ENCODE measurements at places on chromosomes 5 and 9.
A peak's percentile ranks its signal among the peaks of the same experiment; 100 is the strongest.

DNA sequence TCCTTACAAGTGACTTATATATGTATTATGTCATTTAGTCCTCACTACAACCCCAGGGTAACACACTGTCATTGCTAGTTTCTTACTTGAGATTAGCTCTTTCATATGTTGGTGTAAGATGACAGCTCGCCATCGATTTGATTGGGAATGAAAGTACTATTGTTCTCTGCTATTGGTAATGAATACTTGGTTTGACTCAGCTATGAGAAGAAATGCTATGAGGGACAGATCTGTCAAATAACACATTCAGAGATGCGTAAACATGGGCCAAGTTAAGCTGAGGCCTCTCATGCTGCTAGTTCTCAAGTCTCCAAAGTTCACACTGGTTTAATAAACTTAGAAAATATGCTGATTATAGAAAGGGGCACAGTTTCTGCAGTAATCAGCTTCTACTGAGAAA lies 142.7 kb downstream of the SGCD start:
- no peaks in the 10 kb centered on the region for H3K36me3 ChIP-seq
- H3K27me3 ChIP-seq: no peaks in the 10 kb centered on the region
- peaks cover 11% of the 10 kb centered on the region for H3K4me1 ChIP-seq

- H3K36me3 ChIP-seq: no peaks in the 10 kb centered on the region
- H3K4me3 ChIP-seq: peak overlapping the region; percentile 97
- H3K27me3 ChIP-seq: no peaks in the 10 kb centered on the region
- peak overlapping the region; percentile 94 for H3K27ac ChIP-seq
Observed at GRCh38 chr9:132943651-132944293, 644 bp downstream of the TSC1 start.

- H3K36me3 ChIP-seq: no peaks in the 10 kb centered on the region
- DNase-seq: no peak
- no peak overlapping the region for H3K27ac ChIP-seq
- no peaks in the 10 kb centered on the region for H3K4me1 ChIP-seq
- no peak overlapping the region for H3K4me3 ChIP-seq
- H3K27me3 ChIP-seq: no peaks in the 10 kb centered on the region
Observed at GRCh38 chr9:111258875-111259271, 71.2 kb downstream of the OR2K2 start.

- H3K4me1 ChIP-seq: peaks cover 74% of the 10 kb centered on the region
- no peaks in the 10 kb centered on the region for H3K27me3 ChIP-seq
- H3K27ac ChIP-seq: no peak overlapping the region
- DNase-seq: no peak
Observed at GRCh38 chr5:14217587-14217986, 74.4 kb downstream of the TRIO start.

DNA sequence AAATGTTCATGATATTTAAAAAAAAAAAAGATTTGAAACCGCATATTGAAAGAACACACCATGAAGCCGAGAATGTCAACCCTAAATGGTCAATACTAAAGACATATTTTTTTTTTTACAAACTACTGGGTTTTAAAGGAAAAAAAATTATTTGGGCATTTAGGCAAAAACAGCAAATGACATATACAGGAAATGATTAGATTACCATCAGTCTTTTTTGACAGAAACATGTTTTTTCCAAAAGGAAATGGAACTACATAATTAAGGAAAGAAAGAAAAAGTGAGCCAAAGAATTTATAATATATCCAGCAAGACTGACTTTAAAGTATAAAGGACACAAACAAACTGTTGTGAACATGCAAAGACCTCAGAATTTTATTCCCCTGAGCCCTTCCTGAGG lies 56.7 kb downstream of the RALGPS1 start:
- no peaks in the 10 kb centered on the region for H3K36me3 ChIP-seq
- DNase-seq: no peak
- H3K4me1 ChIP-seq: no peaks in the 10 kb centered on the region
- H3K27ac ChIP-seq: no peak overlapping the region
- H3K4me3 ChIP-seq: no peak overlapping the region
- H3K27me3 ChIP-seq: no peaks in the 10 kb centered on the region

- no peak overlapping the region for H3K27ac ChIP-seq
- H3K27me3 ChIP-seq: no peaks in the 10 kb centered on the region
- no peak overlapping the region for H3K4me3 ChIP-seq
- H3K36me3 ChIP-seq: no peaks in the 10 kb centered on the region
- no peaks in the 10 kb centered on the region for H3K4me1 ChIP-seq
- no peak for DNase-seq
Observed at GRCh38 chr5:90084342-90084741, 325.2 kb downstream of the CETN3 start.

GRCh38 chr9:127155314-127155960 lies 33.0 kb upstream of the ANGPTL2 start:
- peak overlapping the region; percentile 8 for H3K27ac ChIP-seq
- no peaks in the 10 kb centered on the region for H3K27me3 ChIP-seq
- peaks cover 8% of the 10 kb centered on the region for H3K4me1 ChIP-seq
- no peaks in the 10 kb centered on the region for H3K36me3 ChIP-seq
- peak overlapping the region; percentile 45 for H3K4me3 ChIP-seq
- no peak for DNase-seq

DNA sequence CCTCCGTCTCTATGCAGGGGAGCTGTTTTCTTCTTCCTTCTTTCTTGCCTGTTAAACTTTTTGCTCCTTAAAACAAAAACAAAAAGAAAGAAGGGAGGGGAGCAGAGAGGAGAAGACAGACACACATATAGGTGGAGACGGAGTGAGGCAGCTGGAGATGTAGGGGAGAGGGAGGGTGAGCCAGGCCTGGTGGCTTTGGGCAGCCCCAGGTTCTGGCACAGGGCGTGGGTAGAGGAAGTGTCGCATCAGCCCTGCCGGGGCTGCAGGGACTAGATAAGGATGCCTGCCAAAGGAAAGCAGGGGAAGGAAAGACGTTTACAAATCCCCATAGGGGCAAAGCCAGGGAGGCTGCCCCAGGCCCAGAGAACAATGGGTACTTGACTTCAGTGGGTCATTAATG lies 38.7 kb upstream of the PTGS1 start:
- no peak overlapping the region for H3K4me3 ChIP-seq
- H3K27me3 ChIP-seq: no peaks in the 10 kb centered on the region
- peaks cover 15% of the 10 kb centered on the region for H3K4me1 ChIP-seq
- H3K36me3 ChIP-seq: no peaks in the 10 kb centered on the region
- DNase-seq: no peak

DNA sequence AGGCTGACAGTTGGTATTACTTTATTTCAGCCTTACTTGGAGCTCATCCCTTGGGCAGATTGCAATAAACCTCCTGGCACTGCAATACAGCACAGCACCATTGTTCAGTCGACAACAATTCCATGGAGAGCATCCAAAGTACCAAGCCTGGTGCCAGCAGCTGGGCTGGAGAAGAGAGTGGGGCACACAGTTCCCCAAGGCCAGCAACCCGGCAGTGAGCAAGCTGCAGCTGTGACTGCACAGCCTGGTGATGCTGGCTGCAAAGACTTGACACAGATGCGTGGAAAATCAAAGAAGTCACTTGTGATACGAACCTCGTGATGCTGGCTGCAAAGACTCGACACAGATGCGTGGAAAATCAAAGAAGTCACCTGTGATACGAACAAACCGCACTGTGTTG lies 125.4 kb downstream of the ATPSCKMT start:
- H3K4me3 ChIP-seq: no peak overlapping the region
- H3K4me1 ChIP-seq: no peaks in the 10 kb centered on the region
- no peak for DNase-seq
- no peaks in the 10 kb centered on the region for H3K27me3 ChIP-seq
- H3K27ac ChIP-seq: no peak overlapping the region

- H3K4me1 ChIP-seq: no peaks in the 10 kb centered on the region
- no peaks in the 10 kb centered on the region for H3K27me3 ChIP-seq
- no peak for DNase-seq
- no peak overlapping the region for H3K27ac ChIP-seq
- H3K36me3 ChIP-seq: no peaks in the 10 kb centered on the region
Observed at GRCh38 chr9:98479967-98480847, 224.8 kb upstream of the TBC1D2 start.

GRCh38 chr5:37771731-37772130 lies 68.1 kb downstream of the GDNF start:
- H3K27ac ChIP-seq: no peak overlapping the region
- no peak overlapping the region for H3K4me3 ChIP-seq
- H3K4me1 ChIP-seq: no peaks in the 10 kb centered on the region
- H3K36me3 ChIP-seq: no peaks in the 10 kb centered on the region
- no peaks in the 10 kb centered on the region for H3K27me3 ChIP-seq

- no peak overlapping the region for H3K27ac ChIP-seq
- H3K4me1 ChIP-seq: peaks cover 10% of the 10 kb centered on the region
- H3K4me3 ChIP-seq: no peak overlapping the region
- H3K36me3 ChIP-seq: no peaks in the 10 kb centered on the region
Observed at GRCh38 chr9:117682955-117683710, 21.1 kb upstream of the TLR4 start.

DNA sequence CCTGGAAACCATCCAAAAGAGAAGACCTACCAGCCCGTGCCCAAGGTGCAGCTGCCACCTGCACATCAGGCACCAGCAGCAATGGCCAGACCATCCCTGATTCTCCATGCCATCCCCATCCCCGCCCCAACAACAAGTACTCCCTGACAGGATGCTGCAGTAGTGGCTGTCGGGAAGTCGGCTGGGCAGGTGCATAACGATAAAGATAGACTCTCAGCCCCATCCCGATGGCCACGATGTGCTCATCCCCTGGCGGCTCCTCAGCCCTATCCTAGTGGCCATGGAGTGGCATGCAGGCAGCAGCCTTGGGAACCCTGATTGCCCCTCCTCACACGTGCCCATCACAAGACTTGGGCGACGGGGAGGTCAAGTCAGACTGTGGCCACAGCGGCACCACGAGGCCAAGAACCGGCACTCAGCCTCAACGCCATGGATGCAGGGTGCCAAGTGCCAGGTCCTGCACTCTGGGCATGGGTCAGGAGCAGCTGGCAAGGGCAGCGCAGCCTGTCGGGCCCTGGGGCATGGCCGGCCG lies 368.8 kb upstream of the SPATA31A5 start:
- H3K36me3 ChIP-seq: no peaks in the 10 kb centered on the region
- H3K4me3 ChIP-seq: no peak overlapping the region
- no peaks in the 10 kb centered on the region for H3K27me3 ChIP-seq
- H3K27ac ChIP-seq: no peak overlapping the region

DNA sequence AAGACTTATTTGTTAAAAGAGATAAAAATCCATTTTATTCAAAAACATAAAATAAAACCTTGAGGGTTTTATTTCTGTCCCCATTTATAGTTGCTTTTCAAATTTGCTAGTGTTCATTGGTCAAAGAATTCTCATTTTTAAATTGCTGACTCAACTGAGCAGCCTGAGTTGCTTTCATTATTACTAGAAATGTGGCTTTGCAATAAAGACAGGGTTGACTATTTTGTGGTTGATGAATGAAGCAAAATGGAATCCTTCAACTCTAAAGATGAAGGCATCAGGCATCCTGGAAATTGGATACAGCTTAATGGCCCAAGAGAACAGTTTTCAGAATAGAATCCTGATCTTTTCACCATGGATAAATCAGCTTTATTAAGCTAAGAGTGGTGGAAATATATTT lies 23.9 kb upstream of the PPP3R2 start:
- no peak overlapping the region for H3K27ac ChIP-seq
- DNase-seq: no peak
- no peaks in the 10 kb centered on the region for H3K36me3 ChIP-seq
- no peaks in the 10 kb centered on the region for H3K27me3 ChIP-seq

GRCh38 chr5:88887342-88887741 lies 4.4 kb upstream of the MEF2C start:
- peak overlapping the region; percentile 86 for H3K4me3 ChIP-seq
- H3K27me3 ChIP-seq: no peaks in the 10 kb centered on the region
- DNase-seq: no peak
- H3K4me1 ChIP-seq: peaks cover 14% of the 10 kb centered on the region

- DNase-seq: no peak
- H3K27me3 ChIP-seq: no peaks in the 10 kb centered on the region
- H3K27ac ChIP-seq: no peak overlapping the region
- peaks cover 11% of the 10 kb centered on the region for H3K36me3 ChIP-seq
Observed at GRCh38 chr5:1510151-1510561, 13.6 kb downstream of the LPCAT1 start.

- H3K4me3 ChIP-seq: no peak overlapping the region
- no peak overlapping the region for H3K27ac ChIP-seq
- no peaks in the 10 kb centered on the region for H3K4me1 ChIP-seq
- peaks cover 48% of the 10 kb centered on the region for H3K36me3 ChIP-seq
Observed at GRCh38 chr5:37111426-37112382, 137.5 kb downstream of the CPLANE1 start.

GRCh38 chr9:73575101-73576060 lies 423.7 kb downstream of the ANXA1 start:
- no peak for DNase-seq
- H3K27me3 ChIP-seq: no peaks in the 10 kb centered on the region
- H3K36me3 ChIP-seq: no peaks in the 10 kb centered on the region

- no peaks in the 10 kb centered on the region for H3K36me3 ChIP-seq
- DNase-seq: no peak
- H3K27ac ChIP-seq: peak overlapping the region; percentile 47
- peaks cover 21% of the 10 kb centered on the region for H3K4me1 ChIP-seq
Observed at GRCh38 chr5:149154650-149155049, 13.4 kb downstream of the ABLIM3 start.

DNA sequence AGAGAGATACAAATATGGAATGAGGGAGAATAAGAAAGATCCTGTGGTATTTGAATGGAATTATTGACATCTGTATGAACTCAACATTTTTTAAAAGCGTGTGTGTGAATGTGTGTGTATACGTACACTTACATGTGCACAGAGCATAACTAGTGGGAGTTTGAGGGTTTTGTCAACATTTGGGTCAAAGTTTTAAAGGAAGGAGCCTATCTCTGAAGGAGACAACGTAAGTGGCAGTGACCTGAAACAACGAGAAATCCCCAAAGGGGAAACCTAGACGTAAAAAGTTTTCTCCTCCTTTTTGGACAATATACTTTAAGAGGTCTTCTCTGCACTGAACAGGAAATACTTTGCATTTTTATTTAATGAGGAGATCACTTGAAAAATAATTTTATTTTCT lies 40.2 kb upstream of the DTWD2 start:
- H3K36me3 ChIP-seq: no peaks in the 10 kb centered on the region
- DNase-seq: no peak
- no peaks in the 10 kb centered on the region for H3K27me3 ChIP-seq
- no peak overlapping the region for H3K27ac ChIP-seq
- no peak overlapping the region for H3K4me3 ChIP-seq

GRCh38 chr9:114652776-114653555 lies 4.6 kb downstream of the TEX53 start:
- H3K4me1 ChIP-seq: no peaks in the 10 kb centered on the region
- H3K36me3 ChIP-seq: no peaks in the 10 kb centered on the region
- no peak overlapping the region for H3K4me3 ChIP-seq
- no peaks in the 10 kb centered on the region for H3K27me3 ChIP-seq

- H3K36me3 ChIP-seq: no peaks in the 10 kb centered on the region
- no peak for DNase-seq
- no peaks in the 10 kb centered on the region for H3K4me1 ChIP-seq
- H3K27me3 ChIP-seq: no peaks in the 10 kb centered on the region
- no peak overlapping the region for H3K4me3 ChIP-seq
Observed at GRCh38 chr5:135050244-135050767, 16.3 kb upstream of the PITX1 start.

- H3K4me3 ChIP-seq: no peak overlapping the region
- H3K36me3 ChIP-seq: no peaks in the 10 kb centered on the region
- no peaks in the 10 kb centered on the region for H3K27me3 ChIP-seq
- H3K4me1 ChIP-seq: no peaks in the 10 kb centered on the region
- no peak for DNase-seq
Observed at GRCh38 chr5:8884029-8884428, 661.8 kb downstream of the SEMA5A start.
